ENCODE measurements at places on chromosomes 16 and 17.

DNA sequence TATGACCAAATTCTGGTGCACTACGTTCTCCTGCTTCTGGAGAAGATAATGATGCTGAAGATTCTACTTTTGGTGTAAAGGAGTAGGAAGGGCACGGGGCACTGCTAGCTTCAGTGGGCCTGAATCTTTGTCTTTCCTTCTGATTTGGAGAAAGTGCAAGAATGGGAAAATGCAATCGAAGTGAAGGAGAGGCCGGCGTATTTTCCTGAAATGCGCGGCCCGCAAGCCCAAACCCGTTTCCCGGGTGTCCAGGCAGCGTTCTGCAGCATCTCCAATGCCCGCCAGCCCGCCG, 372 bp upstream of the NDE1 start:
- no peak for DNase-seq

- no peak for DNase-seq
These were observed 73.3 kb downstream of the AKAP1 start for GRCh38 chr17:57158325-57158724.

- no peak for DNase-seq
These were observed 105.9 kb downstream of the IRX3 start for GRCh38 chr16:54180421-54181359.

GRCh38 chr17:32335687-32336086, 6.3 kb downstream of the C17orf75 start:
- no peak for DNase-seq

DNA sequence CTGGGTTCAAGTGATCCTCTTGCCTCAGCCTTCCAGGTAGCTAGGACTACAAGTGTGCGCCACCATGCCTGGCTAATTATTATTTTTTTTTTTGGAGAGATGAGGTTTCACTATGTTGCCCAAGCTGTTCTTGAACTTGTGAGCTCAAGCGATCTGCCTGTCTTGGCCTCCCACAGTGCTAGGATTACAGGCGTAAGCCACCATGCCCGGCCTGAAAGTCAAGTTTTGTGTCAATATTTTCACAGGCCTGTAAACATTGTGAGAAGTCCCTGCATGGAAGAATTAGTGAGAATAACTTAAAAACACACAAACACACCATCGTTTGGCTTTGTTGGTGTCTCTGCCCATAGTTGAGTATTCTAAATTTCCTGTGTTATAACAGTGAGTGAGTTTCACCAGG, 22.2 kb downstream of the NUP85 start:
- no peak for DNase-seq

- DNase-seq = no peak
These were observed 10.1 kb upstream of the DHRS7C start for GRCh38 chr17:9801505-9801904.

DNA sequence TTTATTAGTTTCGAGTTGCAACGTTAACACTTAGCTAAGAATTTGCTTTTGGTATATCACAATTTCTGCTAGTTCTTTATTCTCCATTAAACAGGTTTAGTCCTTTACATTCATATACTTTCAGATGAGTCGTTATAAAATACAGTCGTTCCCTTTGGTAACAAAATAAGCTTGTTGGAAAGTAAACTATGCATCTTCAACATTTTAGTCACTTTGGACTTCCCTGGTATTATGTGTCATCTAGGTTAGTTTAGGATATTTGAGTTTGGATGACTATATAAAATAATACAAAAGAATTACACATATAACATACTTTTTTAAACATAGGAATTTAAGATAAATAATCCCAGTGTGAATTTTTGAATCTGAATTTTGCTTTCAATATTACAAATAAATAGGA, 351.5 kb downstream of the BCAS3 start:
- DNase-seq = no peak

GRCh38 chr17:12769981-12770380, 19.3 kb upstream of the ARHGAP44 start:
- DNase-seq = no peak

- DNase-seq = no peak
These were observed 51.1 kb upstream of the CACNG5 start for GRCh38 chr17:66783656-66784381.

GRCh38 chr17:5821803-5822202, 237.5 kb upstream of the NLRP1 start:
- DNase-seq = no peak

- no peak for DNase-seq
These were observed 2.7 kb upstream of the ZNF594 start for GRCh38 chr17:5194346-5194745.

DNA sequence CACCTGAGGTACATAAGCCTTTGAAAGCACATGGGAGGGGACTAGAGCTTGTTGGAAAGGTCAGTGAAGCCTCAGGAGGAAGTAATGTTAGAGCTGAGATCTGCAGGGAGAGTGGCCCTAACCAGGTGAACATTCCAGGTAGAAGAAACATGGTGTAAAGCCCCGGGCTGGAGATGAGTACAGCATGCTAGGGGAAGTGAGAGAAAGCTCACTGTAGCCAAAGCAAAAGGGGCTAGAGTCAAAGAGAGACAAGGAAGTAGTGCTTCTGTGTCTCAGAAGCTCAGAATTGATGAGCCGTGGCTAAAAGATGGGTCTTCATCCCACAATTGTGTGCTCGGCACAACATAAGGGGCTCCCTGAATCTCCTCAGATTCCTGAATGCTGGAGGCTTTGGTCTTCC, 481.8 kb downstream of the XYLT1 start:
- DNase-seq = no peak

DNA sequence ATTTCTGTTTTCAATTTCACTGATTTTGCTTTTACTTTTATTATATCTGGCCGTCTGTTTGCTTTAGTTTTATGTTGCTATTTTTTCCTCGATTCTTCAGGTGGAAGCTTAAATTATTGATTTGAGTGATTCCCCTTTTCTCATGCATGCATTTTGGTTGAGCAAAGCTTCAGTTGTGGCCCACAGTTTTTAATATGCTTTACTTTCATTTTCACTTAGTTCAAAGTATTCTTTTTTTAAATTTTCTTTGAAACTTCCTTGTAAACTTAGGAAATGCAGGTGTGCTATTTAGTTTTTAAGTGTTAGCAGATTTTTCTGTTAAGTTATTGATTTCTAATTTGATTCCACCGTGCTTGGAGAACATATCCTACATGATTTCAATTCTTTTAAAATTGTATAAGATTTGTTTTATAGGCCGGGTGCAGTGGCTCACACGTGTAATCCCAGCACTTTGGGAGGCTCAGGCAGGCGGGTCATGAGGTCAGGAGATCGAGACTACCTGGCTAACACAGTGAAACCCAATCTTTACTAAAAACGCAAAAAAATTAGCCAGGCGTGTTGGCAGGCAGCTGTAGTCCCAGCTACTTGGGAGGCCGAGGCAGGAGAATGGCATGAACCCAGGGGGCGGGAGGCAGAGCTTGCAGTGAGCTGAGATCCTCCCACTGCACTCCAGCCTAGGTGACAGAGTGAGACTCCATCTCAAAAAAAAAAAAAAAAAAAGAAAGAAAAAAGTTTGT, 531.2 kb downstream of the KIF2B start:
- no peak for DNase-seq

DNA sequence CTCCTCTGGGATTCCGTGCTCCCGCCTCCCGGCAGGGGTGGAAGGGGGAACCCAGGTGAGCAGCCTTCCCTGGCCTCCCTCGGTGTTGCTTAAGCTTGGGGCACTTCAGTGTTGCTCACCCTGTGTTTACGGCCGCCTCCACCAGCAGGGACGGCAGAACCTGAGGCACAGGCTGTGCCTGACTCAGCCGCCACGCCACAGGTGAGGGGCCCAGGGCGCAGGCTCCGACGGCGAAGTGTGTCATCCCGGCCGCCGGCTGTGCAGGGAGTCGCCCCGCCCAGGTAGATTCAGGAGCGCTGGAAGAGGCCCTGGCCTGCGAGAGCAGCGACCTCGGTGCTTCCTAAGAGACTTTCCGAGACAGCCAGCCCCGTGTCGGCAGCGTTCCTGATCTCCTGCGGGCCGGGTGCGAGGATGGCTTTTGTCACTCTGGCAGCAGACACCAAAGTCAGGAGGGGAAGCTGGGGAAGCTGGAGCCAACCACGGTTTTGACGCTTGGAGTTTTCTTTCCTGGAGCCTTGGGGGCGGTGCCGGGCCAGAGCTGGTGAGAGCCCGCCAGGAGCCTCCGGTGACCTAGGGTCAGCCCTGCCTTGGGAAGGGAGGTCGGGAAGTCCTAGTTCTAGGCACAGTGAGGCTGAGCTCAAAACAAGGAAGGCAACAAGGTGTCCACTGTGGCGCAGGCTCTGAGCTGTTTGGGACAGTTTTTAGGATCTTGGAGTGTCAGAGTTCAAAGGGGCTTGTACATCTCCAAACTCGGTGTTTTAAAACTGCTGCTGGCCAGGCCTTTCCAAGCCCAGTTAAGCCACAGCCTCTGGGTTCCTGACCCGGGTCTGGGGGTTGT, 2.1 kb downstream of the GSE1 start:
- DNase-seq = no peak

DNA sequence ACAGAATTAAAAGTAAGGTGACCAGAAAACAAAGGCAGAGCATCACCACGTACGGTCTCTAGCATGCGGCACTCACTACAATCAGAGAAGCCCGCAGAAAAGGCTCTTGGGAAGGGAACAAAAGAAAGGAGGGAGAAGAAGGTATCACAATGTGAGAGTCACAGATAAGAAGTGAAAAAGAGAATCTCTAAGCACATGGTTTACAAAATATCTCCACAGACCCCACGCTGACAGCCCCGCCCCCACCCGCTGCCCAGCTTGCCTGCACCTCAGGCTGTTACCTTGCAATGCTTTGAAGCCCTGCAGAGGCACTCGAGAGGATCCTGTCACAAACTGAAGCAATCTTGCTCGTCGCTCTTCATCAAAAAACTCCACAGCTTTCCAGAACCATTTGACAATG, 40.5 kb downstream of the CEP95 start:
- no peak for DNase-seq

DNA sequence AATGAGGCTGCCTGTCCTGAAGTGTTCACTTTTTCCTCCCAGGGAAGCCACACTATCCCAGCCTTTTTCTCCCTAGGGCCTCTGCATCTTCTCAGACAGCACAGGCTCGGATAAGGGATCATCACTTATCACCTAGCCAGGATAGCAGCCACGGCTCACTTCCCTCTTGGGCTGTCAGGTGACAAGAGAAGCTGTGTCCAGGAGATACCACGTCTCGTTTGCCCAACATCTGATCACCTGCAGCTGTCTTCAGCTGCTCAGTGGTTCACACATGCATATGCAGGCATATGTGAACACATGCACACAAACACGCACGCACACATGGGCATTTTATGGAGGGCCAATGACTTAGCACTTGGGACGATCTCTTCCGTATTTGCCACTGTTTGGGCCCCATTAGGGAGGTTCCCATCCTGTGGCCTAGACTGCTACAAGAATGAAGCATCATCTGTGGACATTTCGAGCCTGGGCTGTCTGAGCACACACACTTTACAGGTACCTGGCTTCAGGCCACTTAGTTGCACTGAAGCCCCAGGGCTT, 32.4 kb upstream of the ADORA2B start:
- no peak for DNase-seq

DNA sequence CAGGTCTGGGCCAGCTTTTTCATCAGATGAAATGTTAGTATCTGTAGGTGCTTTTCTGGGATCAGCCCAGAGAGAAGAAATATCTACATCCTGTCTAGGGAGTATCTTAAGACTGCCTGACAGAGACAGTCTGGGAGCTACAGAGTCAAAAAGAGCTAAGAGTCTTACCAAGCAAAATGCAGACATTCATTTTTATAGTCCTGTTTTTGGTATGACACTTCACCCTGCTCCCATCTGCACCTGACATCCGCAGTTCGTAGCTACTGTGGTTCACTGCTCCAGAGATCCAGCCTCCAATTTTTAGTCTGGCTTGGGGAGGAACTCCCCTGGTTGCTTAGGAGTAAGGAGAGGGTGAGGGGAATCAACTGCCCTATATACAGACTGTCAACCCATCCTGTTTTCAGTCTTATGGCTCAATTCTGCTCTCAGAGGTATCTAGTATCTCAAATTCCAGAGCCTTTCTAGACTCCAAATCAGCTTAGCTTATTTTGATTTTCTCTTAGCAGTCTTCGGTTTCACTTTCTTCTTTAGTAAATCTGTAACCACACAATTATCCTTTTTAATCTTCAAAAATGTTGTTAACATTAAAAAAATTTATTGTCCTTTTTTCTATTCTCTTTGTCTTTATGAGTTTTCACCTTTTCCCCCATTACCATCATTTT, 97.8 kb downstream of the TMEM100 start:
- no peak for DNase-seq

GRCh38 chr16:78122774-78123315, 23.4 kb downstream of the WWOX start:
- DNase-seq = no peak

DNA sequence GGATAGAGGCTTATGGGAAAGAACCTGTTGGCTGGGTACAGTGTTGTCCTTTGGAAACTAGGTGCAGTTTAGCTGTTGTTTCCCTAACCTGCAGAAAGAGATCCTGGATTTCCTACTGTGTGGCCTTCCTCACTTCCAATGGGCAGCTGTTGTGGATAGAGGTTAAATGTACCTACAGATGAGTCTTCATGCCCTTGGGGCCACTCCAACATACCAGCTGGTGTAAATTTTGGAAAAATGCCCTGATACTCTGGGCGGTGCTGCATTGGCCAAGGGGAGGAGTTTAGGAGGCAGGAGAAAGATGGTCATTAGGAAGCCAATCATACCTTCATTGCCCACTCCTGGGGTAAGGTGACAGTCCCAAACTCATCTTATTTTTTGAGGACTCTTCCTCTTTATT, 70.2 kb downstream of the SNX11 start:
- no peak for DNase-seq

GRCh38 chr16:48444574-48444973, 59.4 kb upstream of the SIAH1 start:
- no peak for DNase-seq

DNA sequence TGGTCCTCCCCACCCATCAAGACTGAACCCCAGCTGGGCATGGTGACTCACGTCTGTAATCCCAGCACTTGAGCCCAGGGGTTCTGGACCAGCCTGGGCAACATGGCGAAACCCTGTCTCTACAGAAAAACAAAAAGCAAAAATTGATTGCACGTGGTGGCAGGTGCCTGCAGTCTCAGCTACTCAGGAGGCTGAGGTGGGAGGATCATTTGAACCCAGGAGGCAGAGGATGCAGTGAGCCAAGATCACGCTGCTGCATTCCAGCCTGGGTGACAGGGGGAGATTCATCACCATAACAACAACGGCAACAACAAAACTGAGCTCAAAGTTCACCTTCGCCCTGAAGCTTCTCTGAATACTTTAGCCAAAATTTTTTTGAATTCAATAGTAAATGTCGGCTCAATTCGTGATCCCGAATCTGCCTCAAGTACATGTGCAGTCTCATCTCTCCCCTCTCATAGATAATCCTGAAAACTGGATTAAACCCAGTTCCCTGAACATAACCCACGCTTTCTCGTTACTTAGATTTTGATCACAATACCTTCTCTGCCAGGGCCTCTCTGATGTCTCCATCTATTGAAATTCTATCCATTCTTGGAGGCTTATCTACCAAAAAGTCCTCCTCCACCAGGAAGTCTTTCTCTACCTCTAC, 13.5 kb upstream of the MYH10 start:
- DNase-seq = no peak

Measured in cortex of kidney (tissue), 1 donor.